ENCODE measurements at places on chromosomes 16 and 17.

DNA sequence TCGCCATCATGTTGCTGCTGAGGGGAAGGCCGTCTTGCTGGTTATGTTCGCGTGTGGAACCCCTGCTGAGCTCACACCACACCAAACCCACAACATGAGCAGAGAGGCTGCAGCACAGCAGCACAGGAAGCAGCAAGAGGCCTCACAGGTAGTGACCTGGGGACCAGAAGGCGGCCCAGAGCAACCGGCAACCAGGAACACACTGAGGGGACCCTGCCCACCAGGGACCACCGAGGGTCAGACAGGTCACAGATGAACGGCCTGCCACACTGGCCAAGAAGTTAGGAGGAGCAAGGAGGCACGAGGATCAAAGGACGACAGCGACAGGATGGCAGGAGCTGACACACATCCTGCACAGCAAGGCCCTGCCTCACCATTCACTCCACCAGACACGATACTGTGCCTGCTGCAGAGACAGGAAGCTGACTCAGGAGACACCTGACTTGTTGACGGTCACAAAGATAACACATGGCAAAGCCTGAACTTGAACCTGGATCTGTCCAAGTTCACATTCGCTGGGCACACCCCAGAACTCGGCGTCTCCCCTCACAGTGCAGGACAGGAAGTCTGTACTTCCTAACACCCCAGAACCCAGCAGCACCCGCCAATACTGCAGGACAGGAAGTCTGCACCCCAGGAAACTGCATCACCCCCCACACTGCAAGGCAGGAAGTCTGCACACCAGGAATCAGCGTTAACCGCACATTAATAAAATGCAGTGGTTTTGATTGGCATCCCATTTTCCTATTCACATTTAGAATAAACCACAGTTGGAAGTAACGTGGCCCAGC is 98.5 kb downstream of the ZNF778 start:
- DNase-seq, result peak; percentile 98
- H3K27ac ChIP-seq, result peak overlapping the region; percentile 41
- H3K36me3 ChIP-seq, result peaks cover 29% of the 10 kb centered on the region
- peaks cover 76% of the 10 kb centered on the region for H3K4me1 ChIP-seq
- no peak overlapping the region for H3K4me3 ChIP-seq

GRCh38 chr17:5686074-5686635 is 101.8 kb upstream of the NLRP1 start:
- H3K36me3 ChIP-seq, result no peaks in the 10 kb centered on the region
- H3K27me3 ChIP-seq, result no peaks in the 10 kb centered on the region
- no peak for DNase-seq
- H3K27ac ChIP-seq, result no peak overlapping the region
- no peaks in the 10 kb centered on the region for H3K4me1 ChIP-seq

DNA sequence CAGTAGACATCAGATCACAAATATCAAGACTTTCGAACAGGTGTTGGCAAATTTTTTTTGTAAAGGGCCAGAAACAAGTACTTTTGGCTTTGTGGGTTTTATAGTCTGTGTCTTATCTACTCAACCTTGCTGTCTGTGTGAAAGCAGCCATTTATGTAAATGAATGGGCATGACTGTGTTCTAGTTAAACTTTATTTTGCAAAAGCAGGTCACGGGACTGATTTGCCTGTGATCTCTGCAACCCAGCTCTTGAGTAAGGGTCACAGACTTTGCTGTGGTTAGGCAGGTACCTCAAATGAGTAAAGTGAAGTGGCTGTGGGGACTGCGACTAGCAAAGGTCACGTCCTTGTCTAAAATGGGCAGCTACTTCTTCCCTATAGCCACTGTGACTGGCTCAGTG is 136.5 kb downstream of the FTO start:
- no peak overlapping the region for H3K27ac ChIP-seq
- H3K27me3 ChIP-seq, result no peaks in the 10 kb centered on the region
- no peak overlapping the region for H3K4me3 ChIP-seq
- H3K36me3 ChIP-seq, result no peaks in the 10 kb centered on the region
- no peaks in the 10 kb centered on the region for H3K4me1 ChIP-seq
- DNase-seq, result no peak

DNA sequence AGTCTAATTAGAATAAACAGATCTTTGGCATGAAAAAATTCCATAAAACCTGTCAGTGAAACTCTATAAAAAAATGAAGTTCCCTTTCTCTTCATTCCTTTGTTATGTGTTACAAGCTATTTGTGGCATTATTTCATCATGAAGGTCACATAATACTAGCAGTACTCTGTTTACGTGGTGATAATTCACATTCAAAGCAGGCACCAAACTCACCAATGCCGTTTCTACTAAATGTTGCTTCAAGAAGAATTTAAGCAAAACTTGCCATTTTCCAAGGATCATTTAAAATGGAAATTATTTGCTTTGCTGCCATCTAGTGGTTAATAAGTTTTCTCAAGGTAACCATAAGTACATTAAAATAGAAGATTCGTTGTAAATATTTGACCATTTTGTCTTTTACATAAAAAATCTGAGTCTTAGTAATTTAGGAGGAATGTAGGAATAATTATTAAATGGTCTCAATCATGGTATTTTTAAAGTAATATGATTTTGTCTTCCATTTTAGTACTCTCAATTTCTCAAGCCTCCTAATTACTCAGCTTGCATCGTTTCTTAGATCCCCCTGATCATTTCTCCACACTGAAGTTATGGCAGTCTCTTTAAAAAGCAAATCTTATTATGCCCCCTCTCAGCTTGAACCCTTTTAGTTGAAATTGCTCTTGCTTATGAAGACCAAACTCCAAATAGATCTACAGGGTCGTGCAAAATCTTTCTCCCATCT is 80.8 kb downstream of the OMG start:
- no peaks in the 10 kb centered on the region for H3K27me3 ChIP-seq

GRCh38 chr17:35586569-35587073 is 501 bp upstream of the AP2B1 start:
- no peak for DNase-seq
- H3K27me3 ChIP-seq, result no peaks in the 10 kb centered on the region
- peaks cover 25% of the 10 kb centered on the region for H3K4me1 ChIP-seq

All from common myeloid progenitor, CD34-positive (primary cell).